RPMI8226 (cell line): ENCODE measurements at places on chromosomes 6 and 20.

DNA sequence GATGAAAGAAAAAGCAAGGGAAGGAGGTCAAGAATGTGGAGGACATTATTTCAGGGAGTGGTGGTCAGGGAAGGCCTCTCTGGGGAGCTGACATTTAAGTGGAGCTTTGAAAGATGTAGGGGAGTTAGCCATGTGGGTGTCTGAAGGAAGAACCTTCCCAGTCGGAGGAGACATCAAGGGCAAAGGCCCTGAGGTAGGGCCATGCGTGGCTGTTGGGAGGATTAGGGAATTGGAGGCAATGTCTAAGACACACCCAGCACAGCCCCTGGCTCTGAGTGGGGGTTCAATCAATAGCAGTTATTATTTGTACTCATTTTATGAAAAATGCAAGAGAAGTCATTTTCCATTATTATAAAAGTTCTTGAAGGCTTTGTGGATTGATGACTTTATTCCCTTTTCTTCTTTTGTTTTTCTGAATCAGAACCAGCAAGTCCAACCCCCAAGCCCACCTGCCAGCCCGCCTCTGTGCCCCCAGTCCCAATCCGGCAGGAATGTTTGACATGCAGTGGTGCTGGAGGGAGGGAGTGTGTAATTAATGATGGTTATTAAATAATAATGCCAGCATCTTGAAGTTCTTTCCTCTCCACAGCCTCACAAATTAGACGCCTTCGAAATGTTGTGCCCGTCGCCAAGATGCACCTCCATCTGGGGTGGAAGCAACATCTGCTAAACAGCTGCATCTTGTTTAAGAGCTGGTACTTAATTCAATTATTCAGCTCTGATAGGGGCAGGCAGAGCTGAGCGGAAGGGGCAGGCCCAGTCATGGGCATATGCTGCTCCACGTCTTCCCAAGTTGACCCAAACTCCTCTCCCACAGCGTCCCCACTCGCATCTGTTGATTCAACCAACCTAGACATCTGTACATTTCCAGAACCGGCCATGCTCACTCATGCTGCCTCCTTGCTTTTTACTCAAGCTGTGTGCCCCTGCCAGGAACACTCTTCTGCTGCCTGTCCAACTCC lies 81.3 kb upstream of the SIRPA start:
- DNase-seq = no peak

DNA sequence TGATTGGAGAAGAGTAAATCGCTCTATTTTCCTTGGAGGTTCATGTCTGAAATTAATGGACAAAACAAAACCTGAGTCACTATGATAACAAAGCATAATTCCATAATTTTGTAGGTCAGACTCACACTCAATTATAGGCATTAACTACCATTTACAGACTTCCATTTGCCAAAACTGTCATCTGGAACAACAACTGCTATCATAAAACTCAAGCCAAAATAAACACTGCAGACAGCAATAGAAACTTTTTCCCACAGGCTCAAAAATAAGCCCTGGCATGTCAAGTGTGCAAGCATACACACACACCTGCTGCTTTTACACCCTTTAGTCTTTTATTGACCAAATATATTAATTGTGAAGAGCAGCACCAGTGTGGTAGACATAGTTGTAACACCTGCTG lies 7.1 kb downstream of the MRPS10 start:
- no peak for DNase-seq

DNA sequence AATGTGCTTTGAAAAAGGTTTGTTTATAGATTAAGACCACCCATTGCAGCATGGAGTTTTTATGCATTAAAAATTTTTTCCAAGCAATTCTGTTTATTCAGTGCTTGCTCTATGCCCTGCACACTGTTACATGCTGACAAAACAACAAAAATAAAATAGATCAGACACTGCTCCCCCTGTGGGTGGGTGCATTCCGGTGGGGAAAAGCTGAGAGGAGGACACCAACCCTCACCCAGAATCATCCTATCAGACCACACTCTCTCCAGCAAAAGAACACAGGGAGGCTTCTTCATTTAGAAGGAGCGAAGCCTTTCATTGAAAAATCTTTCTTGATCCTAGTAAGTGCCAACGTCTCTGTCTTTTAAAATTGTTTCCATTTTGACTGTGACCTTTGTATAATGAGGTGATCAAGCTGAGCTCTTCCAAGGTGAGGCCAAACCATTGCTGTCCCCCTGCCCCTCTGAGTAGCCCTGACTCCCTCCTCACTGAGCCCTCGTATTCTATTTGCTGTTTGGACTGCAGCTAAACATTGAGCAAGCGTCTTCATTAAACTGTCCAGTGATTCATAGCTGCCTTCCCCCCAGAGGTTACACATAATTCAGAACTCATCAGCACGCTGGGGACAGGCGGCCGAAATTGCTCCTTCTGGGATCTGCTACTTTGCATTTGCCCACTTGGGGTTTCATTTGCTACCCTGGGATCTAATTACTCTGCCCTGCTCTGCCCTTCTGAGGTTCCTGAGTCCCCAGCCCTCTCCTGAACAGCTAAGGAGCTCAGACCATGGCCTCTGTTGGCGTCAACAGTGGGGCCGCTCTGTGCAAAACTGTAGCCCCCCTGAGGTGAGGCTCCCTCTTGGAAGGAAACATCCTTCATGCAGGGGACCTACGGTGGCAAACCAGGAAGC lies 102.4 kb downstream of the F13A1 start:
- no peak for DNase-seq

DNA sequence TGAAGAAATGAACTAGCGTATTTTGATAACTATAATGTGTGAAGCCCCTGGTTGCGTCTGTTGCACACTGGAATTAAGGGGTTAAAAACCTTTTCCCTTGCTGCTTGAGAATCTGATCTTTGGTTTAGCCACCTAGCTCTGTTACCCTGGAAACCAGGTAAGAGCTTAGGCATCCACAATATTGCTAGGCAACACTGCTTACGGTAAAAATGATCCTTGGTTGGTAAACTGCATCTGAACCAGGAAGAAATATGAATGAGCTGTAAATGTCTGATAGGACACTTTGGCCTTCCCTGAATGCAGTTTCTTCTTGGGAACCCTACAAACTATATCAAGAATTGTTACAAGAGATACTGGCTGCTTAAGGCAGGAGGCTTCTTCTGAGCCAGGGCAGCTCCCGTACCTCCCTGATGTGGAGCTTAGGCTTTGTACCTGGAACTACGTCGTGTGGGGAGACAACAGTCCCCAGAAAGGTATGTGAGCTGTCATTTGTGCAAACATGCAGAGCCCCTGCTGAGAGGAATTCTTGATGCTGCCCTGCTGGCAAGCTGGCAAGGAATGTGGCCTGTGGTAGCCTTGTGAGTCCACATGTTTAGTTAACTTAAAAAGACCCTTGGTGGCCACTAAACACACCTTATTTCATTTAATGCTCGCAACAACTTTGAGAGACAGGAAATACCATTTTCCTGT lies 18.4 kb downstream of the UBE3D start:
- no peak for DNase-seq

DNA sequence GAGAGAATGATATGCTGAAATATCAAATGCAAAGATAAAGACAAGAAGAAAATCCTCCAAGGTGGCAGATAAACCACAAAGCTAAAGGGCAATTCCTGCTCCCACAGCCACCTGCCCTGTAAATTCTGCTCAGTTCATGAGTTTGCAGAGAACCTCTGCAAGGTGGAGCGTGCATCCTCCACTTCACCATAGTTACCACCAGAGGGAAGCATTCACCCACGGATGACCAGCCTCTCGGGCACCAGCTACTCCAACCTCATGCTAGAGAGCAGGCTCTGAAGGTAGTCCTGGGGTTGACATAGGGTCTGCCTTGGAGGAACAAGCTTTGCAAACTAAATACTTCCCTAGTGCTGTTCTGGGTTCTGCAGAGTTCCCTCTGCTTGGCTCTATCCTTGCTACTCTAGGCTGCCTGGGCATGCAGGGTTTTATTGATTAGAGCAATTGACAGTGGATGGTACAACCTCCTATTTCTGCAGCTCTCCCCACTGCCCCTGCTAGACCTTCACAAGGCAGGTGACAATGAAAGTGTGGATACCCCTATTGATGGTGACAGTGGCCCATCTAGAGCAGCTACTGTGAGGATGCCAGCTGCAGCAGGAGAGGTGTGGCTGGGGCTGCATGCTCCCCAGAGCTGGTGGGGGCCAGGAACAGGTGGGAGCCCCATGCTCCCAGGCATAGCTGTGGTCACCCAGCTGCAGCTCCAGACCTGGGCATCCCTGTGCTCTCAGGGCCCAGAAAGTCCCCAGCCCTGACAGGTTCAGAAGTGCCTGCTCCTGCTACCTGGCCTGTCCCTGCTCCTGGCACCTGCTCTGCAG lies 51.1 kb downstream of the GGTLC1 start:
- peak; percentile 52 for DNase-seq

DNA sequence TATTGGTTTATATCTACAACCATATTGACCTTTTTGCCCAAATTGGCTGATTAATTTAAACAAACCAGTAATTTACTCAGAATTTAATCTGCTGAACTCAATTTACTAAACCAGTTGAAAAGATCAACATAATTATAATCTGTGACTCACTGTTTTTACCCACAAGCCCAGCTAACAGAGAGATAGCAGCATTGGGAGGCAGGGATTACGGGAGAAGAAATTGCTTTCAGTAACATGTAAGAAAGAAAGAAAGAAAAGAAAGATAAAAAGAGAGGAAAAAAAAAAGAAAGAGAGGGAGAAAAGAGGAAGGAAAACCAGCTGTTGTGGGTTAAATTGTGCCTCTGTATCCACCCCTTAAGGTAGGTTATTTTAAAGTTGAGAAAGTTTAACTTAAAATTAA lies 13.3 kb upstream of the RHAG start:
- no peak for DNase-seq

- no peak for DNase-seq
Measured at GRCh38 chr6:18753076-18753475, 365.9 kb downstream of the RNF144B start.

- no peak for DNase-seq
Measured at GRCh38 chr20:57947421-57948179, 237.8 kb upstream of the PMEPA1 start.

DNA sequence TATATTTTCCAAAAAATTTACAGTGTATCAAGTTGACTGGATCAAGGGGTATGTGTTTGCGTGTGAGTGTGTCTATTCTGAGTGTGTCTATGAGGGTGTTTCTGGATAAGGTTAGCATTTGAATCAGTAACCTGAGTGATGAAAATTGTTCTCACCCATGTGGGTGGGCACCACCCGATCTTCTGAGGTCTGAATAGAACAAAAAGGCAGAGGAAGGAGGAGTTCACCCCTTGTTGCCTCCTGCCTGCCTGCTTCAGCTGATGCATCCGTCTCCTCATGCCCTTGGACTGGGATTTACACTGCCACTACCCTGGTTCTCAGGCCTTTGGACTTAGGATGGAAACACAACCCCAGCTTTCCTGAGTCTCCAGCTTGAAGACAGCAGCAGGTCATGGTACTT lies 13.7 kb upstream of the PRND start:
- DNase-seq = no peak

DNA sequence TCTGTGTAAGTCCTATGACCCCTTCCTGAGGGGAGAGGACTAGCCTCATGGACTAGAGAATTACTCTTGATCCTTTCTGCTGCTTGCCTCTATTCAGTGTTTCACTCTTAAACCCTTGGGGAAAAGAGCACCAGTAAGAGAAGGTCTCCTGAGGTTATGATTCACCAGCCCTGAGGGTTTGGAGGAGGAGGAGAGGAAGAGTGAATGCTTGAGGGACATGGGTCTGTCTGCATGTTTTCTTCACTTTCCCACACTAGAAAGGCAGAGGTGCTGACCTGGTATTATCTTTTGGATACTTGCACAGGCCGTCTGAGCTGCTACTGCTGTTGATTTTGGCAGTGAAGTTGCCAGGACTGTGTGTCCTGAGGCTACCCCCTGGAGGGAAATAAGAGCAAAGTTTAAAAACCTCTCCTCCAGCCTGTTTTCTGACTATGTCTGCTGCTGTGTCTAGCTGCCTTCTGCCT lies 78.3 kb downstream of the CD109 start:
- DNase-seq = peak; percentile 85

- DNase-seq = peak; percentile 64
Measured at GRCh38 chr20:5056801-5057599, 55.7 kb upstream of the SLC23A2 start.
